ENCODE measurements at places on chromosomes 2 and 18.
A peak's percentile ranks its signal among the peaks of the same experiment; 100 is the strongest.

DNA sequence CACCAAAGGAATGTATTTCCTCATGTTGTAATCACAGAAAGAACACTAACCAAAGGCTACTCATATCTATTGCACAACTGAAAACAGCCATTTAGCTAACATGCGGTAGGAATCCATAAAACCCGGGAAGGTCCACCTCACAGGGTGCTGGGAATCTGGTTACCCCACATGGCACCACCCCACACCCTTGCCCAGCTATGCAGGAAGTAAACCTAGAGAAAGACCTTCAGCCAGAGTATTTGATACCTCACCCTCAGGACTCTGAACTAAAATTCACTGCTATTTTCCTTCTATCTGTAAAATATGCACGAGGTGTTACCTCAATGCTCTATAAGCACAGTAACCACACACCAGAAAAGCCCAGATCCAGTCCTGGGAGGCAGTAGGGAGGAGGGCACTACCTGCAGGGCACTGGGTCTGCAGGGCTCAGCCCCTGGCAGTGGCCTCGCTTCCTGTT lies 45.8 kb downstream of the PTPN2 start:
- peak; percentile 43 for DNase-seq

DNA sequence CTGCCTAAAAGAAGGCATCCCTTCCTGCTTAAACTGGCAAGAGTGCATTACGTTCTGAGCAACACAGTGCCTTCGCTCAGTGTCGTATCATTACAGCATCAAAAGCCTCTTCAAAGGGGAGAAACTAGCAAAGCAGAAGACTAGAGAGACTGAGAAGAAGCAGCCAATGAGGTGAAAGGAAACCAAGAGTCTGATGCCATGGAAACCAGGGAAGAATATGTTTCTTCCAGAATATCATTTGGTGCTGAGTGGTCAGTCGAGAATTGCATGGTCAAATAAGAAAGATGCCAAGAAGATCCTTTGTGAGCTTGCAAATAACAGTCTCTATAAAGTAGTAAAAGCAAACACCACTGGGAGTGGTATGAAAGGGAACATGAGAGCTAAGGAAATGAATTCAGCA lies 312.1 kb upstream of the CHST9 start:
- DNase-seq: no peak

DNA sequence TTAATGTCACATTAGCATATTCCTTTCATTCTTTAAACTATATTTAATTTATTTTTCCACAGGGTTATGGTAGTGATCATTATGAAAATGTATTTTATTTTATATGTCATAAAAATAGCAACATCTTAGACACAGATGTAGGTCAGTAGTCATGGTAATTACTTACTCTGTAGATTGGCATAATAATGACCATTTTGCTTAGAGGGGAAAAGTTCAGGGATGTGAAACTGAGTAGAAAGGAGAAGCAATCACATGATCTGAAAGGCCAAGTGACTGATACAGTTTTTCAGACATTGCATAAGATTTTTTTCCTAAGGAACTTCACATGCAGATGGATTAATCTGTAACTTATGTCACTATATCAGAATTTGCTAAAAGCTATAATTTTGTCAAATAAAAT lies 286.9 kb downstream of the CTNNA2 start:
- no peak for DNase-seq

- DNase-seq: no peak
Observed at GRCh38 chr2:31087491-31087890, 50.7 kb downstream of the GALNT14 start.

DNA sequence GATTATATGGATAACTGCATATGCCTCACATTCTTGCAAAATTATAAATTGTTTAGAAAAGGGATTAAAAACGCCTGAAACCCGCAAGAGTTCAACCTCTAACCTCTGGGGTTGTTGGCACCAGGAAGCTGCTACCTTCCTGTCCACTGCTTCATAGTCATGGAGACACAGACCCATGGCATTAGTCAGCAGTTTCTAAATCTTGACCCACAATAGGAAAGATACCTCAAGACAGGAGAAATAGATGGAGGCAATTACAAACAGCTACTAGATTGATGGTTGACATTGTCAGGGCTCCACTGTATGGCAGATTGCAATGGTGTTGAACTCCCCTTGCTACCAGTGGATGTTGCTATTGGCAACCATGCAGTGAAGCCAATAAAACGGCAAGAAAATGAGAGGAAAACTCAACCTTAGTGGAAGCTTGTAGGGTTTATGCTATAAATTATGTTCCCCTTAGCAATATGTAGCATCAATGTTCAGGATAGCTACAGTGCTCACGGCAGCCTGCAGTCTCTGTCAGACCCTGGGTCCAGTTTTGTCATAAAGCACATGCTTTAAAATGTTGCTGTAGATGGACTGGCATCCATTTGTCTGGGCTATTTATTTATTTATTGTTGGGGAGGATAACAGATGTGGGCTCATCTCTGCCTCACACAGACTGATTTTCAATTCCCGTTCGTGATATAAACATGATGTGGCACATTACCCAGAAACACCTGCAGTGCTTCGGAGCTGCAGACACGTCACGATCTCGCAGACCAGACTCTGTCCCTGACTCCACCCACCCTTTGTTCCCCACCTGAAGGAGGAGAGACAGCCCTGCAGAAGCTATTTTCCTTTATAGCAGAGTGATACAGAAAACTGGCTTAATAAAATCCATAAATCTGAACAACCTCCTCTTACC lies 233.4 kb downstream of the AGPS start:
- no peak for DNase-seq

DNA sequence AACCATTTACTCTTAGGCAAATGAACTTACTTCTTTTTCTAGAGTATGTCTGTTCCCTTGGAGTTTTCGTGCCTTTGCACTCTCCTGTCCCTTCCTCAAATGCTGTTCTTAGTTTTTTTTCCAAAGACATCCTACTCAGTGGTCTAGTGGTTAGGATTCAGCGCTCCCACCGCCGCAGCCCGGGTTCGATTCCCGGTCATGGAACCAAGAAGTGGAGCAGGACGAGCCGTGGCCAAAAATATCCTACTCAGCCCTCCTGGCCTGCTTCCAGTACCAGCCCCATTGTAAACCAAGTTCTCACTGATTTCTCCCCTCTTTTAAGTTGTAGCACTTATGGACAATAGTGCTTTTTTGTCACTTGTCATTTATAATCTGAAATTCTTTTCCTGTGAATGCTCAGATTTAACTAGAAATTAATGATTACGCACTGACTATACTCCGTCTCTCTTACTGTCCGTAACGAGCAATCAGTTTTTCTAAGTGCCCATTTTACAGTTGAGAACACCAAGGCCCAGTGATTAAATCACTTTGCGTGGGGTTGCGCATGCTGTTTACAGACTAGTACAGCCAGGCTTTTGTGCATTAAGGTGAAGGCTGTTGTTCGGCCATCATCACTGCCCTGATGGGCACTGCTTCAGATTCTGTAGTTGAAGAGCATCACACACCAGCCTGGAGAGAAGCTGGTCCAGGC lies 17.9 kb downstream of the GREB1 start:
- DNase-seq: no peak

- no peak for DNase-seq
Observed at GRCh38 chr2:125418483-125418882, 1237.5 kb upstream of the GYPC start.

GRCh38 chr2:127261804-127262406 lies 32.0 kb downstream of the ERCC3 start:
- no peak for DNase-seq

DNA sequence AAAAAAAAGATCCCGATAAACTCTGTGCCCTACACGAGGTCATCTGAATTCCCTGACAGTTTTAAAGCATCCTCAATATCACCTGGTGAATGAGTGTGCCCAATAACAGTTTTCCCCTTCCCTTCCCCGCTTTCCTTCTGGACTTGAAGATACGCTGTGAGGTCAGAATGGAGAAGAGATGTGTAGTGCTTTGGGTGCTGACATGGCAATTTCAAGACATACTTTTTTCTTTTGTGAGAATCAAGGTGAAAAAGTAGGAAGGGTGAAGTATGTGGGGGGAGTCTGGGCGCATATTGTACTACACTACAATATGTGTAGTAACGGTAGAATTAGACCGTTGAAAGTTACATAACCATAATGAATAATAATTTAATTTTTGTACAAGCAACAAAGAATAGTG lies 21.7 kb downstream of the DNAJC27 start:
- no peak for DNase-seq

DNA sequence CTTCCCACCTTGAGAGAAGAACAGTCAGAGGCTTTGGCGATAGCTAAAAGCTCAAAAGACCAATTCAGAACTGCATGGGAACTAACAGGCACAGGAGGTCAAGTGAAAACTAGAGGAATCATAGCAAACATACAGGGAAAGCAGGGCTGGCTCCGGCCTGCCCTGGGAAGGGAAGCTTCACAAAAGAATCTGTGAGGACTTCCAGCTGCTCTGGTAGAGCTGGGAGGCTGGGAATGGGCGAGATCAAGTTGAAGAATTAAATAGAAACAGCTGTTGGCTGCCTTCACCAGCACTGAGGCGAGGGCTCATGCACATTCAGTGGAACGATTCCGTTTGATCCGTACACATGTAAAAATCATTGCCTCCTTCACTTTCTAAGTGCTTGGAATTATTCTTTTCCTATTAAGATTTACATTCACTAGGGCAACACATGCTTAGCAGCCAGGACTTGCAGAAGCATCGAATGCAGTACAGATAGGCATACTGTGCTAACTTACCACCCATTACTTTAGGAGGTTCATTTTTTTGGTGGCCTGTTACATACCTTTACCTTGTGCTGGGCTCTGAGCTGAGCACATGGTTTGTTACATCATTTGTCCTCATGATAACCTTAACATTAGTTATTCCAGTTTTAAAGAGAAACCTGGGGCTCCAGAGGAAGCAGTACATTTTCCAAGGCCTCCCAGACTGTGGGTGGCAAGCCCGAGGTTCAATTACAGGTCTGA lies 125.4 kb upstream of the RNF152 start:
- no peak for DNase-seq

DNA sequence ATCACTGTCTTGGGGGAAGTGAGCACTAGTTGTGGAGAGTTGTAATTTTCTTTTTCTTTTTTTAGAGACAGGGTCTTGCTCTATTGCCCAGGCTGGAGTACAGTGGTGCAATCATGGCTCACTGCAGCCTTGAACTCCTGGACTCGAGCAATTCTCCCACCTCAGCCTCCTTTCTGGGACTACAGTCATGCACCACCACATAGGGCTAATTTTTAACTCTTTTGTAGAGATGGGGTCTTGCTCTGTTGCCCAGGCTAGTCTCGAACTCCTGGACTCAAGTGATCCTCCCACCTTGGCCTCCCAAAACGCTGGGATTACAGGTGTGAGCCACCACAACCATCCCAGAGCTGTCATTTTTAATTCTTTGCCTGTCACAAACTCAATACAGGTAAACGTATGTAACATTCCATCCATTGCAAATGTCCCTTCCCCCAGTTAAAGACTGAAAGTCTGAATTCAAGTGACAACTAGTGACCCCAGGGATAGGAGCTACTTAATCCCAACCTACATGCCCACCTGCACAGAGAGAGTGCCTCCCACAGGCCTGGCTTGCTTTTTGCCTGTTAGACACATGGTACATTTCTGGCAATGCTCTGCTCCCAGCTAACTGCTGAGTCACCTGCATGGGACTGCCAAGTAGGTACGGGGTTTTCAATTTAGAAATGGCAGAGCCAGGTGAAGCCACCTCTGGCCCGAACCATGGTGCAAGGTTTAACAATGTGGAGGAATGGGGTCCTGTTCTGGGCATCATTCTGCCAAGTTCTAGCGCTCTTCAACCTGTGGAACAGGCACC lies 60.6 kb downstream of the CYB5A start:
- DNase-seq: no peak

DNA sequence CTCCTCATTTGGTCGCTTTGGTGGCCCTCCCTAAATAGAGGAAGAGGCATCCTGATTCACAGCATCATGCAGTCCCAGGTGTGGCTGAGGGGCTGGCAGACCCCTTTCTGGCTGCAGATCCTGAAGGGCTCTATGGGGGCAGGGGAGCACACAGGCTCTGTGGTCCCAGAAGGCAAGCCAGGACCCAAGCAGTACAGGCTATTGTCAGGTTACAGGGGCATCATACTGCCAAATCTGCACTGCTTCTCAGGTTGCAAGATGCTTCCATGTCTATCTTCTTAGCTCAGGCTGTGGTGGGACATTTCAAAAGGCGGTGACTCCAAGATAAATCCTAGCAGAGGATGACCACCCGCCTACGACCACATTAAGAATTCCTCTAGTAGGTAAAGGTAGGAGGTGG lies 54.3 kb downstream of the TTC32 start:
- no peak for DNase-seq

DNA sequence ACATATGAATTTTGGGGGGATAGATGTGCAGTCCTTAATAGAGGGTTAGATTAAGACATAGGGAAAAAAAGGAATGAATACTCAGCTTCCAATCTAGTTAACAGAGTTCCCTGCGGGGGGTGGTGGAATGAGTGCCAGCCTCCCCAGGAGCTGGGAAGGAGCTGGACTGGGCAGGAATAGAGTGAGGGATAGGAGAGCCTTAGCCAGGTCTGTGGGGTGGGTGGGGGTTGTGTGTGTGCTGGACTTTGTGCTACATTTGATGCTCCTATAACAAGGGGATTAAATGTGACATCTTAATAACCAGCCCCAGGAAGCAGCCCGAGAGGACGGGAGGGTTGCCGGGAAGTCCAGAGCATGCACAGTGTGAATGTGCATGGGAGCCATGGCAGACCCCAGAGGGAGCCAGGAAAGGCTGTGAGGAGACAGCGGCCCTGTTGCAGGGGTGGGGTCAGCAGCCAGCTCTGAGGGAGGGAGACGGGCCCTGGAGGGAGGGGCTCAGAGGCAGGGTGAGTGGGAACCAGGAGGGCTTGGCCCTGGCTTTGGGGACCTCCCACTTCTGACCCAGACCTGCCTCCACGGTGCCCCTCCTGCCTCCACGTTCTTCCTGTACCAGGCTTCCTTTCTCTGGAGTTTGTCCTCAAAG lies 3.6 kb upstream of the MBP start:
- DNase-seq: no peak

DNA sequence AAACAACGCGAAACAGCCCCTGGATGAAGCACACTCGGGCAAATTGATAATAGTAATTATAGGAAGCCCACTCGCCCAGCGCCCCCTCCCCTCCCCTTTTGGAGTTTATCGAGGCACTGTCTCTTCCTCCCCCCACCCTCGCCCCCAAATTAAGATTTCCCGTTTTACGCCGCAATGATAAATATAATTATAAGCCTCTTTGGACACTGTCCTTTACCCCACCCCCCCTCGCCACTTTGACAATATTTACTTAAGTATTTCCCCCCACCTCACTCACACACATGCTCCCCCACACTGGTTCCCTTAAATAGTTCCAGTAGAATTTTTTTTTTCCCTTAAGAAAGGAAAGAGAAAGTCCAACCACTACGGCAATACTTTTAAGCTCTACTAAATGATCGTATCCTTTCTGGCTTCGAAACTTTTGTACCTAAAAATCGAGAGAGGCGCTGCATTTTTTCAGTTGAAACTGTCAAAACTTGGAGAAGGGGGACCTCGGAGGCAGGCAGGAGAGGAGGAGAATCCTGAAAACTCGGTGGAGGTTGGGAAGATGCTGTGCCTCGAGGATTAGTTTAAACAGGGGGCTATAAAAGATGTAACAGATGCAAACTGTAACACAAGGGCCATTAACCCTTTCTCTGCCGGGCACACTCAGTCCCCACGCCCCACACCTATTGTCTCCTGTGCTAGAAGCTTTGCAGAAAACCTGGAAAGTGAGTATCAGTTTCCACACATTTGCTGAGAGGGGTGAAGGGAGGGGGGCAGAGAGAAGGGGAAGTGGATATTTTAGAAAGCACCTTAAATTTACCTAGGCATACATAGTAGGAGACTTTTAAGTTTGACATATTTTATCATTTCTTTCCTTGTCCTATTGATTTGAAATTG lies 1.8 kb downstream of the ZEB2 start:
- no peak for DNase-seq

GRCh38 chr18:48621815-48622555 lies 83.2 kb downstream of the CTIF start:
- DNase-seq: no peak

Data from omental fat pad (tissue), 4 donors.